Trophoblast cell (in vitro differentiated cells and primary cell): ENCODE measurements at places on chromosomes 7 and 10.

GRCh38 chr7:22697876-22698606 lies 29.0 kb upstream of the IL6 start:
- H3K4me3 ChIP-seq, result no peak overlapping the region
- DNase-seq, result peak; percentile 99
- H3K27ac ChIP-seq, result no peak overlapping the region
- H3K4me1 ChIP-seq, result peaks cover 5% of the 10 kb centered on the region
- no peaks in the 10 kb centered on the region for H3K36me3 ChIP-seq

DNA sequence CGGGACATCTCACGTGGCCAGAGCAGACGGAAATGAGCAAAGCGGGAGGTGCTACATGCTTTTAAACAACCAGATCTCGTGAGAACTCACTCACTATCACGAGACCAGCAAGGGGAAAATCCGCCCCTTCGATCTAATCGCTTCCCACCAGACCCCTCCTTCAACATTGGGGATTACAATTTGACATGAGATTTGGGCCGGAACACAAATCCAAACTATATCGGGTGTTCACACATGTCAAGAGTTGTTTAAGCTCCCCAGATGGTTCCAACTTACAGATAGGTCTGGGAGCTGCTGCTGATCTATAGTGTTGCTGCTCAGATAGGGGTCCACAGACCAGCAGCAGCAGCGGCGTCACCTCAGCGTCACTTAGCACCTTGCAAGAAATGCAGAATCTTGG lies 194.9 kb downstream of the GPAM start:
- no peak overlapping the region for H3K4me3 ChIP-seq
- H3K27ac ChIP-seq, result no peak overlapping the region
- no peak for DNase-seq
- no peaks in the 10 kb centered on the region for H3K36me3 ChIP-seq
- no peaks in the 10 kb centered on the region for H3K27me3 ChIP-seq
- H3K4me1 ChIP-seq, result no peaks in the 10 kb centered on the region

DNA sequence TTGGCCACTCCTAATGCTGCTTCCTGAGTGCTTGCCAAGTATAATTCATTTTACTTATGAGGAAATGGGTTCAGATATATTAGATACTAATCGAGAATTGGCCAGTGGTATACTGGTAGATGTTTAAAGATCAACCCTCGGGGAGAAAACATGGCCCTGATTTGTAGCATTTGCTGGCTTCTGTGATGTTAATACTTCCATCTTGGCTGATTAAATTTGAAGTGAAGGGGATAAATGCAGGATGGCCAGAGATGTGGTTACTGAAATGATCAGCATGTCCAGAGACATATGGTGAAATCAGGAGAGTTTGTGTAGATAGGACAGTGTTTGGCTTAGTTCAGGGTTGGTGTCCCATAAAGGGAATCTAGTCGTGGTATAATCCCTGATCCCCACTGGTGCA lies 11.2 kb downstream of the UBE2D4 start:
- no peaks in the 10 kb centered on the region for H3K4me1 ChIP-seq
- no peaks in the 10 kb centered on the region for H3K27me3 ChIP-seq
- DNase-seq, result no peak
- H3K4me3 ChIP-seq, result no peak overlapping the region
- no peaks in the 10 kb centered on the region for H3K36me3 ChIP-seq

GRCh38 chr7:30795161-30795948 lies 24.1 kb downstream of the MINDY4 start:
- peaks cover 46% of the 10 kb centered on the region for H3K4me1 ChIP-seq
- H3K27me3 ChIP-seq, result no peaks in the 10 kb centered on the region
- no peak overlapping the region for H3K4me3 ChIP-seq
- peak; percentile 33 for DNase-seq
- H3K27ac ChIP-seq, result peak overlapping the region; percentile 82

- peaks cover 31% of the 10 kb centered on the region for H3K4me1 ChIP-seq
- no peak overlapping the region for H3K4me3 ChIP-seq
- H3K27ac ChIP-seq, result peak overlapping the region; percentile 100
- peaks cover 8% of the 10 kb centered on the region for H3K36me3 ChIP-seq
Measured at GRCh38 chr7:101486433-101487104, 123.9 kb downstream of the COL26A1 start.

DNA sequence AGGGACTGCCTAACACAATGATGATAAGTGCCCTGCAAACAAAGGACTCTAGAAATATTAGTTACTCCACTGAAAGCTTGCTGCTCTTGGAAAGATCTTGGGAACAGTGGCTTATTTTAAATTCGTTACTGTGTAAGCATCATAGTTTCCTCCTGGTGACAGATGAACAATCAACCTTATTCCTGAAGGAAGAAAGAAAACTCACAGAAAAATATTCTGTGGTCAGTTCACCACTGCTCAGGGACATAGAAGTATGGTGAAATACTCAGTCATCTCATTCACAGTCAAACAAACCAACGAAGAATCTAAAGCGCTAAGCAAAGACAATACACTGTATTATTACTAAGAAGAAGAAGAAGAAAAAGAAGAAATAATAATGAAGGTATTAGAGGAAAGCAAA lies 27.8 kb downstream of the MKX start:
- H3K4me3 ChIP-seq, result no peak overlapping the region
- H3K27ac ChIP-seq, result no peak overlapping the region
- H3K27me3 ChIP-seq, result no peaks in the 10 kb centered on the region
- no peaks in the 10 kb centered on the region for H3K4me1 ChIP-seq
- no peaks in the 10 kb centered on the region for H3K36me3 ChIP-seq

DNA sequence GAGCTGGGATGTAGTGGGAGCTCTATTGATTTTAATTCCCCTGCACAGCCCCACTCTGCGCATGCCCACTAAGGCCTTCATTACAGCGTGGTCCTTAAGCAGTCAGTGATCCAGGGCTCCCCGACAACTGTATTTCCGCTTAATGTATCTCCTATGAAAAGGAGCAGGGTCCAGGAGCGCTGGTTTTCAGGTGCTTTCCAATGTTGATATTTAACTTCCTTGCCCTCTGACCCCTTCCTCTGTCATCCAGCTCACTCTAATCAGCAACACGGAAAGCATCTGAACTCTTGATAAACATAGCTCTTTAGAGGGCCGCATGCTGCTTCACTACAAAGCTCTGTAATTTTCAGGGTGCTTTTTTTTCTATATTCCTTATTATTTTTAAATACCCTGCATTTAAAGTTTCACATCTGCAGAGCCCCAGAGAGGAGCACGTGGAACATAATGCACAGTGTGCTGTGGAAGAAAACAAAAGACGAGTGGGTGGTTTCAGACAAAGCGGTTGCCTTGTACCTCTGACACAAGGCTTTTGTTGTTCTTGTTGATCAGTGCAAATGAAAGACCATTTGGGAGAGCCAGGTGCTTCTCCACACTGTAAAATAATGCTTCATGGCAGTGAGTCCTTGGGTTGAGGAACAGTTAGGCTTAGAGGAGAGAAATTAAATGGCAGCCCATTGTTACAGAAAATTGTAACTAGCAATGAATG lies 465.9 kb upstream of the CELF2 start:
- H3K36me3 ChIP-seq, result no peaks in the 10 kb centered on the region
- no peak for DNase-seq
- no peaks in the 10 kb centered on the region for H3K4me1 ChIP-seq
- H3K27me3 ChIP-seq, result no peaks in the 10 kb centered on the region

DNA sequence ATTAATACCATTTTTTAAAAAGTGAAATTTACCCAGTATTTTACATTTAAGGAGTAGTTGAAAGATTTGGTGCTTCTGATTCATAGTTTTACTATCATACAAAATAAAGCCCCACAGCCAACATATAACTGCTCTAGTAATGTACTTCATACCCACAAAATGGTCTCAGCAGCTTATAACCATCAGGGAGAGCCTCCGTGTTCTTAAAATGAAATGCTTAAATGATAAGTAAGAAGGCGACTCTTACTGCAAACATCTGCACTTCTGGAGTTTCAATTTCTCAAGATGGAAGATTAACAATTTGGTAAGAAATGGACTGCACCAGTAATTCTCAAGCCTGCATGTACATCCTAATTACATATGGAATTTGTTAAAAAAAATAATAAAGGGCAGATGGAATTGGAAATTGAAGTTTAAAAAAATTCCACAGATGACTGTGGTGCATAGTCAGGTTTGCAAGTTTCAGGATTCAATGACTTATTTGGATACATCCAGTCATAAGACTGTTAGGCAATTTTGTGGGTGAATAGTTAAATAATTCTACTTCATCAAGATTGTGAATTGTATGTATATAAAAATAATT lies 461.0 kb downstream of the KIF20B start:
- no peak overlapping the region for H3K4me3 ChIP-seq
- no peak for DNase-seq

DNA sequence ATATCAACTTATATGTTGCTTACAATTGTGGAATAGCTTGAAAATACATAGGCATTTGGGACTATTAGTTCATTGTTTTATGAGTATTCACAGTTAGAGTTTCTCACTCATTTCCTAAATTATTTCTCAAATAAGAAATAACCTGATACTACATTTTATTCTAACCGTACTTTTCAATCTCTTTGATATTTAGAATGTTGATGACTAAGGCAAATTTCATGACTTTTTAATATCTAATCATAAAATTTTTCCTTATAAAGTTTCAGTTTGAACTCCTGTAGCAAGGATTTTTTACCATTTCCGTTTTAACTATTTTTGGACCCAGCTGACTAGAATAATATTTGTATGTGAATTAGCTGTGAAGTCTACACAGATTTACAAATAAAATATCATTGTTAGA lies 41.3 kb upstream of the GNAI1 start:
- no peak for DNase-seq
- H3K36me3 ChIP-seq, result no peaks in the 10 kb centered on the region
- H3K27ac ChIP-seq, result no peak overlapping the region
- H3K4me1 ChIP-seq, result no peaks in the 10 kb centered on the region
- H3K4me3 ChIP-seq, result no peak overlapping the region

GRCh38 chr10:124739119-124739921 lies 4.9 kb downstream of the FAM53B start:
- no peaks in the 10 kb centered on the region for H3K27me3 ChIP-seq
- H3K36me3 ChIP-seq, result no peaks in the 10 kb centered on the region
- peaks cover 12% of the 10 kb centered on the region for H3K4me1 ChIP-seq
- no peak overlapping the region for H3K4me3 ChIP-seq
- H3K27ac ChIP-seq, result no peak overlapping the region
- no peak for DNase-seq

- H3K36me3 ChIP-seq, result peaks cover 16% of the 10 kb centered on the region
- H3K27ac ChIP-seq, result no peak overlapping the region
- H3K4me3 ChIP-seq, result no peak overlapping the region
- no peak for DNase-seq
Measured at GRCh38 chr7:2158331-2159175, 74.2 kb downstream of the MAD1L1 start.

DNA sequence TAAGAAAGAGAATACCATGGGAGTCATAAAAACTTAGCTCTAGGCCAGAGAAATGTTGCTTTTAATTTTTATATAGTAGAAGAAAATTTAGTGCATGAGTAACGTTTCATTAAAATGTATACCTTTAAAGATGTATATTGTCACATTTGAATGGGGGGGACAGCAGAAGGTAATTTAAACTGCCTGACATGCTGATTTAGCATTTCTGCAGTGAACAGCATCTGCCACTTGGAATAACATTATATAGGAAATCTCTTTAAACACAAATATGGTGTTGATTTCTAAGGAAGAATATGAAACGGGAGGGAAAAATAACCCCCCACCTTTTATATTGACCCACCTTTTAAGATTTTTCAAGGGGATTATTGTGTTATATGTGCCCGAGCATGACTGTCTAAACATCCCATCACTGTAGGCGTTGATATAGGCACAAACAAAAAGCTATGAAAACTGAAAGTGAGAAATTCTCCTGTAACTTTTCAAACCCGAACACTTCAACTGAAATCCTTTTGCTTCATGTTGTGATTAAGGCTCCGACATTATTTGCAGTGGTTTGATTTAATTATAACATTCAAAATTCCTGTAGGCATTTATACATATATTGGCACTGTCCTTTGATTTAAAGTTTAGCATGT lies 244.7 kb upstream of the CELF2 start:
- H3K4me3 ChIP-seq, result no peak overlapping the region
- H3K27ac ChIP-seq, result no peak overlapping the region
- no peak for DNase-seq

DNA sequence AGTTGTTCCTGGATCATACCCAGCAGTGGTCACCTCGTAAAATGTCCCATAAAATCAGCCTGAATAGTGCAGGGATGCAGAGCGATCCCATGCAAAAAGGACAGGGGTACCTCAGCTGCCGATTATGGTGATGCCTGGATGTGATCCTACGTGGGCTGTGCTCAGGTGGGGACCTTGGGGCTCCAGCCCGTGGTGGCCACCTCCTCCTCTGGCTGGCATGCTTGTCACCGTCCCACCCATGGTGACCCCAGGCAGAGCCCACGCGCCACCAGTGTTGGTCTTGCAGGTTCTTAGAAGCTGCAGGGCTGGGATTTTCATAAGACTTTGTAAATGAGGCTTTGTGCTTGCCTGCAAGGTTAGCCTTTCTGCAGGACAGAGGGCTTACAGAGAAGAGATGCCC lies 97.2 kb downstream of the GLRX3 start:
- DNase-seq, result no peak
- no peaks in the 10 kb centered on the region for H3K27me3 ChIP-seq
- no peaks in the 10 kb centered on the region for H3K4me1 ChIP-seq
- H3K36me3 ChIP-seq, result no peaks in the 10 kb centered on the region

- peak; percentile 70 for DNase-seq
- H3K4me3 ChIP-seq, result no peak overlapping the region
- no peaks in the 10 kb centered on the region for H3K36me3 ChIP-seq
- no peaks in the 10 kb centered on the region for H3K27me3 ChIP-seq
- H3K4me1 ChIP-seq, result peaks cover 3% of the 10 kb centered on the region
Measured at GRCh38 chr10:93742633-93743349, 14.9 kb upstream of the LGI1 start.

DNA sequence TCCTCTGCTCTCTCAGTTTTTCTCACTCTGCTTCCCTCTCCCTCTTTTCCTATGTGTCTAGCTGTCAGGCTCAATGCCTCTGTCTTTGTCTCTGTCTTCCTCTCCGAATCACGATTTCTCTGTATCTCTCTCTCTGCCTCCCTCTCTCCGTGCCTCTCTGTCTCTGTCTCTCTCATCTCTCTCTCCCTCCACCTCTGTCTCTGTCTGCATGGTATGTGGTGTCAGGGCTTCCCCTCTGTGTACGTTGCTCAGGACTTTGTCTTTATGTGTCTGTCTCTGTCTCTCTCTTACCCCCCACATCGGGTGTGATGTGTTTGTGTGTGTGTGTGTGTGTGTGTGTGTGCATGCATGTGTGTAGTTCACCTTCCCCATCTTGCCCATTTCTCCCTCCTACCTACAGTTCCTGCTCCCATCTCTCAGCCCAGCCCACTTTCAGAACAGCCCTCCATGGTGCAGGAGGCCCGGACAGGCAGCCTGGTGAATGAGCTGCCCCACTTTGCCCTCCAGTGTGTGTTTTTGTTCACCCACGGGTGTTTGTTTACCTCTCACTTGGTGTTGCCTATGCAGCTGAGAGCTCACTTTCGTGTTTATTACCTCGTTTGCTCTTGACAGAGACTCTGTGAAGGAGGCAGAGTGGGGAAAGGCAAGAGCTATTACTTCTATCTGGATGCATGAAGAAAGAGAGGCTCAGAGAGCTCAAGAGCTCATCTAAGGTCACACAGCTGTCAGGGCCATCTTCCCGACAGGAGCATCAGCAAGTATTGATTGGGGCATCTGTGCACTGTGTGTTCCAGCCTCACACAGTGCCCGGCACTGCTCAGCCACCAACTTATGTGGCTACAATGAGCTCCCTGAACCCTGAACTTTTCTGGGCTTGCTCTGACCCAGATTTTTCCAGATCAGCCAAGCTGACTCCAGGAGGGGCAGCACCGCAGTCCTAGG lies 163.5 kb upstream of the ZMIZ1 start:
- no peaks in the 10 kb centered on the region for H3K4me1 ChIP-seq
- no peaks in the 10 kb centered on the region for H3K27me3 ChIP-seq
- no peak for DNase-seq
- no peak overlapping the region for H3K27ac ChIP-seq
- H3K36me3 ChIP-seq, result no peaks in the 10 kb centered on the region
- no peak overlapping the region for H3K4me3 ChIP-seq
